Effector memory CD4-positive, alpha-beta T cell (primary cell): ENCODE measurements at places on chromosomes 6 and 20.

- no peak for DNase-seq
These were observed 101.4 kb downstream of the CDH4 start for GRCh38 chr20:61353261-61354000.

GRCh38 chr20:23404196-23404595 is 17.1 kb downstream of the NAPB start:
- no peak for DNase-seq

GRCh38 chr6:157281570-157281969 is 41.7 kb downstream of the TMEM242 start:
- DNase-seq: no peak

GRCh38 chr6:36594816-36595643 is 868 bp downstream of the SRSF3 start:
- DNase-seq: peak; percentile 32

GRCh38 chr6:124960757-124961463 is 1.3 kb upstream of the RNF217 start:
- DNase-seq: no peak

DNA sequence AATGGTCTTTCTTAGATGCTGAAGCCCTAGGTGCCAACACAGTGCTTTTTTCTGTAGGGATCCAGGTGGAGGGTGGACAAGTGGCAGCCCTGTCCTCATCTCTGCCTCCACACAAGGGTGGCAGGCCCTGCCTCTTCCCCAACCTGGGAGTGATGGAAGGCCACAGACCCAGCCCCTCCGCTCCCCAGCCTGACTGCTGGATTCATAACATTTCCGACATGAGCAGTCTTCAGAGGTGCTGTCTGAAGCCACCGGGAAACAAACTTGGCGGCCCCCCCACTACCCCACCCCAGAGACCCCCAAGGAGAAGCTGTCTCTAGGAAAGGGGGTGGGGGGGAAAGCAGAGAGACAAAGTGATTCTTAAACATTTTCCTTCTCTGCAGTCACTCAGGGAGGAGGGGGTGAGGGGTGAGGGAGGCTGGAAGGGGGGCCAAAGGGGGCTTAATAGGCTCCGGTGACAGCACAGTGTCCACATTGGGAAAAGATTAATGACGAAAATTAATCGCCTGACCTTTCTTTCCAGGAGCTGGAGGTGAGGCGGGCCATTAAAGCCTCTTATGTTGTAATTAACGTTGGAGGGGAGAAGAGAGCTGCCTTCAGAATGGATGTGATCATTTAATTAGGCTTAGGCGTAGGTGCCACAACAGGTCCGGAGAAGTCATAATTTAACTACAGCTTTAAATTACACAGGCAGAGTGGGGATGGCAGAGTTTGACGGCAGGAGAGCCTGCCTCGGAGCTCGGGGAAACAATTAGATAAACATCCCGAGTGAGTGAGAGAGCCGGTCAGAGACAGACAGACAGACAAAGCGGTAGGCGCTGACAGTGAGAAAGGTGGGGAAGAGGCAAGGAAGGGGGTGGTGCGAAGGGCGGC is 76.8 kb upstream of the FOXP4 start:
- no peak for DNase-seq

DNA sequence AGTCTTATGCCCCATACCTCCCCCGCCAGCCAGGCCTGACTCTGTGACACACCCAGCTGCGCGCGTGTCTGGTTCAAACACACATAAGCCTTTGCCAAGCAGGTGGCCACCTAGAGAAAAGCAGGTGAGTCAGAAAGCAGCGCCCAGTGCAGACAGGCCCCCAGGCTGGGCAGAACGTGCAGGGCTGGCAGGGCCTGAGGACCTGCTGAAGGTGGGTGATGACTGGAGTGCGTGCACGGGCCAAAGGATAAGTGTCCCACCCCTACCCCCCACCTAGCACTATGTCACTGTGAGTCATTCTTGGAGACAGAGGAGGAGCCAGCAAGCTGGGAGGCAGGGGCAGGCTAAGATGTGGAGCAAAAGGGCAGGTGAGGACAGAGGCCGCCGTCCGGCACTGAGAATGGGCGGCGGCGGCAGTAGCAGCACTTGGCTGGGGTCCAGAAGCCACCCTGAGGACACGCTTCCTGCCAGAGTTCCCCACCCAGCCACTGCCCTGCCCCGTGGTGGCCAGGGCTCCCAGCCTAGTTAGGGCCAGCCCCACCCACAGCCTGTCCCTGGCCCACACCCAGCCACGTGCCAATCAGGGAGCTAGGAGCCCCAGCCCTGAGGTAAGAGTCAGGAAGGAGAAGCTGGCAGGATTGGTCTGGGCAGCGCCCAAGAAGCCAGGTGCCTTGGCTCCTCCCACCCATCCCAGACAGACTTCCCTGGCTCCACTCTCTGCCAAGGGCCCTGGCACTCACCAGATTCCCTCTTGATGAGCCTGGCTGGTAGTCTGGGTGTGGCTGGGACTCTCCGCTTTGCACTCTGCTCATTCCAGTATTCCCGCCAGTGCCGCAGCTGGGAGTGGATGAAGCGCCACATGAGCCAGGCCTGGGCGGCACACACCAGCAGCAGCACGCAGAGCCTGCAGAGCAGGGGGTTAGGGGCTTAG is 72.7 kb downstream of the TRAM2 start:
- DNase-seq: no peak

DNA sequence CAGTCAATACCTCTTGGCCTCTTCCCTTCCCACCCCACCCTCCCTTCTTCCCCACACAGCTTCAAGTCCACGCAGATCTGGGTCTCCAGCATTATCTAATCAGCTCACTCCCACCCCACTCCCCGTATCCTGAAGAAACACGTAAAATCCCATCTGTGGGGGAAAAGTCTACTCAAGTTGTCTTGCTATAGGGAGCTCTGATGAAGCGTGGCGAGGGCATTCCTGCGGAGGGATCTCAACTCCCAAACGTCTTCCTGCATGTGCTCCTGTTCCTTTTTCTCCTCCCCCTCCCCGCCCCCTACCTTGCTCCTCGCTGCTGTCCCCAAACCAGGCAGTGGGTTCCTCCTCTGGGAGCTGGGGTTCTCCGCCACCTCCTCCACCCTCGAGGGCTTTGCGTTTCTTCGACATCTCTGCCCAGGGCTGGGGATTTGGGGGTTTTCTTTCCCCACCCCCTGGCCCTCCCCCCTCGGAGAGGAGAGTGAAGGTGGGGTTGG is 181.8 kb downstream of the TBXT start:
- DNase-seq: no peak

GRCh38 chr20:17871886-17872285 is 96.7 kb downstream of the SNX5 start:
- DNase-seq: no peak

- no peak for DNase-seq
These were observed 10.2 kb downstream of the NAPB start for GRCh38 chr20:23410916-23411695.

DNA sequence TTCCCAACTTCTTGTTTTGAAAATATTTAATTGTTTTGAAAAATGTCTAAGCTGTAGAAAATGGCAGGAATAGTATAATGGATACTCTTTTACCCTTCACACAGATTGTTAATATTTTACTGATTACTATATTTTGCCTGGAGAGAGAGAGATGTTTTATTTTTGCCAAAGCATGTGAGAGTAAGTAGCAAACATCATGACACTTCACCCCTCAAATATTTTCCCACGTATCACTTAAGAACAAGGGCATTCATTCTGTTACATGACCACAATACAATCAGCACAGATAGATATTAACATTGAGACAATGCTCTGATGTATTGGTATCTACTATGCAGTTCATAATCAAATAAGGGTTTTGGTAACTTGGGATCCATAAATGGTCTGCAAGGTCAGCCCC is 116.5 kb downstream of the CCDC170 start:
- no peak for DNase-seq

DNA sequence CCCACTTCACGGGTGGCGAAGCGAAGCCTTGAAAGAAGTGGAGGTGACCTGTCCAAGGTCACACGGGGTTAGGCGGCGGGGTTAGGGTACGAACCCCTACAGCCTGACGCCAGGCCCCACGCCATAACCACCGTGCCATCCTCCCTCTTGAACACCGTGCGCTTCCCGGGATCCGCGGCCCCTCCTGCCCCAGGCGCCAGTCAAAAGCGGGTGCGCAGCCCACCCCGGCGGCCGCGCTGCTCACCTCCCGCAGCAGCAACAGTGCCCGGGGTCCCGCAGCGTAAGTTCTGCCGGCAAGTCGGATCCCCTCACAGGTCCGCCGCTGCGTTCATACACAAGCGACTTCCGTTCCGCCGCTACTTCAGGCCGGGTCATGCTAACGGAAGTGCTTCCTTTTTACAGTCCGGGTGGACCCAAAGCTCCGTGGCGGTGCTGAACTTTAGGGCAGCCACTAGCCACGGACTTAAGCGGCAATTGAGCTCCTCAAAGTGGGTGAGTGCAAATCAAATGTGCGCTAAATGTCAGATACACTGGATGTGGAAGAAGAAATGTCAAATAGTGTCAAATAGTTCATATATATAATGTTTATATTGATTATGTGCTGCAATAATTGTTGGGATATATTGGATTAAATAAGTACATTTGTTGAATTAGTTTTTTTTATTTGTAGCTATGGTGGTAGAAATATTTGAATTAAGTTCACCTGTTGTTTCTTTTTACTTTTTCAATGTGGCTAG is at the start of gene CDK5RAP1:
Gene CDK5RAP1, minus strand, starts transcription at position 336 of the 737 bp plus-strand sequence. CDS start 4,455 bp downstream, outside the sequence.
- DNase-seq: peak; percentile 69

- no peak for DNase-seq
These were observed 334.1 kb downstream of the NRN1 start for GRCh38 chr6:5672581-5673011.

DNA sequence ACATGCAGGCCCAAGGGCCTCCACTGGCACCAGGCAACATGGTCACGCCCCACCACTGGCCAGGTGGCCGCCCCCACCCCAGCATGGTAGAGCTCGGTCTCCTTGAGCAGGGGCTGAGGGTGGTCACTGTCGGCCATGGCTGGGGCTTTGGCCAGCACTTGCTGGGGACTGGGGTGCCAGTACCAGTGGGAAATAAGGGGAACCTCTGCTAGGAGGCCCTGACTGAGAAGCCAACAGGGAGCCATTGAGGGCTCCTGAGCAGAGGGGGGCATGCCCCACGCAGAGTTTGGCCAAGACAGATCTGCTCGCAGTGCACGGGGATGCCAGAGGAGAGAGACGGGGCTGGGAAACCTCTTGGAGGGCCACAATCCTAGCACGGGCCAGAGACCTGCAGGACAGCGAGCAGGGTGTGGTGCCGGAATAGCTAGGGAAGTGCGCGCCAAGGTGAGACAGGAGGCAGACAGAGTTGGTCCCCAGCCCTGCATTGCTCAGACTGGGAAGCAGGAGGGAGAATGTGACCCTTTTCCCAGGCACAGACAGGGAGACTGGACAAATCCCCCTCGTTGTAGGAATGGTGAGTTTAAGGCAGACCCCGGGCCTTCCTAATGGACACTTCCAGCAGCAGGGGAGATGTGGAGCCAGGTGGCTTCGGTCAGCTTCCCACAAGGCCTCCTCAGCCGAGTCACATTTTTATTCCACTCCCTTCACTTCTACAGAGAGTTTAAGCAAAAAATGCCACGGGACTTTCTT is 179.0 kb upstream of the CST7 start:
- DNase-seq: no peak

DNA sequence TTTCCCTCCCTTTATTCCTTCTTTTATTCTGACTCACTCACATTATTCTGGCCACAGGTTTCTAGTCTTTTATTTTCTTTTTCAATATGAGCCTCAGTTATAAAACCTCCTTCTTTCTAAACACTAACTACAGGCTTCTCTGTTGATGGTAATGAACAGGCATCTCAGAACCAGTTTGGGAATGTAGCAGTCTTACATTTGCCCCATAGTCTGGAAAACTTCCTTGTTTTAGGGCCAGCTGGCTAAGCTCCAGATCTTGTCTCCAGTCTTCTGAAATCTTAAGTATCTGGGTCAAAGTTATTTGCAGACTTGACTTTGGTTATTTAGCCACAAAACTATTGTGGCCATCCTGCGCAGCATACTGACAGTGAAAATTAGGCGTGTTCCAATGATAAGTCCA is 97.0 kb upstream of the MAN1A1 start:
- DNase-seq: no peak

- no peak for DNase-seq
These were observed 82.8 kb downstream of the SLC23A2 start for GRCh38 chr20:4918473-4918872.

DNA sequence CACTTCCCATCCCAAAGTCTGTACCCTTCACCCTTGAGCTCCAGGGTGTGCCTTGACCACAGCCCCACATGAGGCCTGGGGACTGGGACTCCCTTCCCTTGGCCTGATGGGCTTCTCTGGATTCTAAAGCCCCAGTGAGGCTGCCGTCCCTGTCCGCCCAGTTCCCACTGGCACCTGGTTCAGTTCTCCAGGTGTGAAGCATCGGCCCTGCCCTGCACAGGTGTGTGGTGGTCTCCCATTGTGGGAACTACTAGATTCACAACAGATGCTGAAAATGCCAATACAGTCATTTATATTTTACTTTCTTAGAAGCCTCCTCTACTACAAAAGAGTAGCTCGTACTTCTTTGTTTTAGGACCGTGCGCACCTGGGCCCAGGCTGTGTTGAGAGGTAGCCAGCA is 72.8 kb downstream of the TTLL2 start:
- no peak for DNase-seq

- DNase-seq: no peak
These were observed 12.2 kb upstream of the TAF8 start for GRCh38 chr6:42038163-42038562.

- DNase-seq: no peak
These were observed 26.8 kb upstream of the MMP24 start for GRCh38 chr20:35199740-35200139.

DNA sequence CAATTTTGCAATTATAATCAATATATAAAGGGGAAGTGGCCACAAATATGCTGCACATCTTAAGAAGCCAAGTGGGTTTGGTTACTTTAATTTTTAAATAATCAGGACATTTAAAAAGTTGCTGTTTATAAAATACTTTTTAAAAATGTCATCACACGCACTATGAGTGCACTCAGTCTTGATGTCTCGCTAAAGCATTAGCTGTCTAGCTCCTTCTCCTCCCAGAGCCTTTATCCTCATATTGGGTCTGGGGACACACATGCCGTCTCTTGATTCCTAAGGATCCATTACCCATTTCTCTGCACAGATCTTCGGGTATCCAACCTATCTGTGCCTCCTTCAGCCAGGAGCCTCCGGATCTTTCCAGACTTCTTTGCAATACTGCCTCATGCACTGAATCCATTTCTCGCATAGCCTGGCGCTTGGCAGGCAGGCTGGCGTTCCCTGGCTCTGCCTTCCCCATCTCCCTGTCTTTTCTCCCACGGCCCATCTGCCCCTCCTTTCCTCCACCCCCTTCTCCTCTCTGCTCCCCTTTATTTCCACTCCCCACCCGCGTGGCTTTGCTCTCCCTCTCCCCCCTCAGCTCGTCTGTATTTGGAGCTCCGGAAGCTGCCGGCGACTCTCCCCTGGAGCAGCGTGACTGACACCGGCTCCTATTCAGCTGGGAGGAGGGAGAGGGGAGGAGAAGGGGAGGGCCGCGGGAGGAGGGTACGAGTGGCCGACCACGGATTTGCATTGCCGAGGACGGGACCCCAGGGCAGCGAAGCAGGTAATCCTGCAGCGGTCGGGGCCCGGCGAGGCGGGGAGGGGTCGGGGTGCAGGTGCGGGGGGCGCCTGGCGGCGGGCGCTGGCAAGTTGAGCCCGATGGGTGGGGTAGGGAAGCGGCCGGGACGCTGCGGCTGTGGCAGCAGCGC is at the start of gene CAP2:
Gene CAP2, plus strand, starts transcription at position 618 of the 914 bp plus-strand sequence. CDS start 27,961 bp downstream, outside the sequence.
- no peak for DNase-seq
